ENCODE measurements at places on chromosomes 3 and 15. TPM values are rescaled to one million over a fixed set of nuclear protein-coding genes. Genes with fewer than 3 reads are reported as not detected.

GRCh38 chr15:77650265-77650664 is 17.6 kb upstream of the LINGO1 start:
- DNase-seq: peak; percentile 13

GRCh38 chr3:69203631-69204314 is 81.4 kb upstream of the LMOD3 start:
- no peak for DNase-seq

DNA sequence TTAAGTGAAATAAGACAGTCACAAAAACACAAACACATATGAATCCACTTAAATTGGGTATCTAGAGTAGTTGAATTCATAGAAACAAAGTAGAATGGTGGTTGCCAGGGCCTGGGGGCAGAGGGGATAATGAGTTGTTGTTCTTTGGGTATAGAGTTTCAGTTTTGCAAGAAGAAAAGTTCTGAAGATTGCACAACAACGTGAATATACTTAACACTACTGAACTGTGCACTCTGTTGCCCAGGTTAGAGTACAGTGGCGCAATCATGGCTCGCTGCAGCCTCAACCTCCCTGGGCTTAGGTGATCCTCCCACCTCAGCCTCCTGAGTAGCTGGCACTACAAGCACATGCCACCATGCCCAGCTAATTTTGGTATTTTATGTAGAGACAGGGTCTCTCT is 14.9 kb downstream of the GRAMD2A start:
- no peak for DNase-seq

- no peak for DNase-seq
These were observed 140.4 kb downstream of the ZNF609 start for GRCh38 chr15:64600794-64601193.

- no peak for DNase-seq
These were observed 348.4 kb upstream of the PLSCR5 start for GRCh38 chr3:146953511-146953981.

- DNase-seq: no peak
These were observed 45.2 kb downstream of the RYK start for GRCh38 chr3:134205451-134205850.

DNA sequence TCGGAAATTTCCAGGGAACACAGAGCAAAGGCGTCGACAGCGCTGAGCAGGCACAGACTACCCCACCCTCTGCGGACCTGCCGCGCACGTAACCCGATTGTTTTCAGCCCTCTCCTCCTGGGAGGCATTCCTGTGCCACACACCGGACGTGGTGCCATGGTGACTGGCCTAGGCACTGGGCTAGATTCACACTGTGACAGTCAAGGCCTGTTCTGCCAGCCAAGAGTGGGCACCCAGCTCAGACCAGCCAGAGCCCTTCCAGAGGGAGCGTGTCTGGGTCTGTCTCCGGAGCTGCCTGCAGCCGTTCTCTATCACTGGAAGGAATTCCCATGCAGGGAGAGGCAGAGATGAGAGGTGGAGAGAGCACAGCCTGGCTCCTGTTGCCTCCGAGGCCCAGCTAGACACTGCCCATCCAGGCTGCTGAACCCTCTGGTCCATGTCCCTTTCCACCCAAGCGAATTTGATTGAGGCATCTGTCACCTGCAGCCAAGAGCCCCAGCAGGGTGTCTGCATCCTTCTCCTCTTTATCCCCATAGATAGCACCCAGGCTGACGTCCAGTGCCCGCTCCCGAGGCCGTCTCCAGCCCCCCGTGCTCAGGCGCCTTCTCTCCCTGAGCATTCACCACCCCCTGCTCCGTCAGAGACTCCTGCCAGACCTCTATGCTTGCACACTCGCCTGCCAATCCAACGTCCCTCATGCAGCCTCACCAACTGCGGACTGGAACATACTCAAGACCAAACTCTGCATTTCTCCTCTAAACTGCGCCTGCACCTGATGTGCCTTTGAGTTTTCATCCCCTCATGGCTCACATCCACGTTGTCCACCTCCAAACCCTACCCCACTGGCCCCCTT is 267.5 kb downstream of the OCA2 start:
- DNase-seq: no peak

DNA sequence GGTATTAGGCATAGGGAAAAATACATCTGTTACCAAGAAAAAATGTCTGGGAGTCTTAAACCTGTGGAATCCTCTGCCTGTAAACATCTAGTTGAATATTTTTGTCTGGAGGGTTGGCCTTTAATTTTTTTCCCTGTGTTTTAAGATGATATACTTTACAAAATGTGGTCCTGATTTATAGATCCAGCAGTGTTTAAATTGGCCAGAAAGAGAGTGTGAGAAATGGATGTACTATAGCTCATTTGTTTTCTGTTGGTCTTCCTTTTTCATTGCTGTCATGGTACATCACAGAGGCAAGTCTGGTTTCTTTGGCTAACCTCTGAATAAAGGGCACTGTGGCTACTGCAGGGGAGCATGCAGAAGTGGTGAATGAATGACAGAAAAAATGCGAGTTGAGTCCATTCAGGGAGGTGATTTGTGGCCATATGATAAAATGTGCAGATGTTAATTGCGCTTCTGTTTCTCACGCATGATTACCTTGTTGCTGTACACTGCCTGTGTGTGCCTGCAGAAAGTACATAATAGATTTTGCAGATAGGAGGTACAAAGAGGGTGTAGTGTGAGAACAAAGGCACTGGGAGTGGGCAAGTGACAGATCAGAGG is 150.0 kb downstream of the NFKBIZ start:
- DNase-seq: no peak

POPDC2 gene
- total RNA-seq: not detected

FES gene
- 58.1 TPM for total RNA-seq

FBXO40 gene
- not detected for total RNA-seq
